Epithelial cell of esophagus (primary cell): ENCODE measurements at places on chromosomes 5 and 9.

DNA sequence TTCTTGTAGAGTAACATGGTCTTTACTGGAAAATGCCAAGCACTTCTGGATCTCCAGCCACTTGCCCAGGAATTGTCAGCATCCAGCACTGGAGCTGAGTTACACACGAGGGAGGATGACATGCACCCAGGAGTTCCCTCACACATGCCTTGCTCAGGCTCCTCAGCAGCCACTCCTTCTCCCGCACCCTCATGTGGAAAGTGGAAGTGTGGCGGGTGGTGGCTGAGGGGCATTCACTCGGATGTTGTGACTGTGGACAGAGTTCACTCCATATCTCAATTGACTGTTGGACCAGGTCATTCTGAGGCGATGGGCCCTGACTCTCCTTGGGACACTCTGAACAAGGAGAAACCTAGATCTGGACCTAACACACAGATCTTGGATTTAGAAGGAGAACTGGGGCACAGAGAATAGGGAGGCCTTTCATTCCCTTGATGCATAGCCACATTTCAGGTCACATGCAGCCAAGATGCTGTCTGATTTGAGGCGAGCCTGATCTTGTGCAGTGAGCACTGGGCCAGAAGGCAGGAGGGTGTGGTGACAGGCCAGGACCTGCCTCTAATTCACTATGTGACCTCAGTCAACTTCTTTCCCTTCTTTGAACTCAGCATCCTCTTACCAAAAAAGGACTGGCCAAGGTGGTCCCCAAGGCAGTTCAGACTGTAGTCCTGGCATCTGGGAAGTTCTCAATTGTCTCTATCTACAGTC, 62.1 kb downstream of the CYSTM1 start:
- DNase-seq: peak; percentile 89

GRCh38 chr5:1503241-1504068, 20.3 kb downstream of the LPCAT1 start:
- DNase-seq: no peak

- peak; percentile 95 for DNase-seq
These were observed 1209.3 kb upstream of the C9orf72 start for GRCh38 chr9:28782630-28783029.

- no peak for DNase-seq
These were observed 597.3 kb upstream of the TYRP1 start for GRCh38 chr9:12095931-12096330.

GRCh38 chr9:36748322-36748899, 175.7 kb downstream of the MELK start:
- peak; percentile 68 for DNase-seq

- DNase-seq: peak; percentile 24
These were observed 377.8 kb downstream of the CHSY3 start for GRCh38 chr5:130282049-130282448.

DNA sequence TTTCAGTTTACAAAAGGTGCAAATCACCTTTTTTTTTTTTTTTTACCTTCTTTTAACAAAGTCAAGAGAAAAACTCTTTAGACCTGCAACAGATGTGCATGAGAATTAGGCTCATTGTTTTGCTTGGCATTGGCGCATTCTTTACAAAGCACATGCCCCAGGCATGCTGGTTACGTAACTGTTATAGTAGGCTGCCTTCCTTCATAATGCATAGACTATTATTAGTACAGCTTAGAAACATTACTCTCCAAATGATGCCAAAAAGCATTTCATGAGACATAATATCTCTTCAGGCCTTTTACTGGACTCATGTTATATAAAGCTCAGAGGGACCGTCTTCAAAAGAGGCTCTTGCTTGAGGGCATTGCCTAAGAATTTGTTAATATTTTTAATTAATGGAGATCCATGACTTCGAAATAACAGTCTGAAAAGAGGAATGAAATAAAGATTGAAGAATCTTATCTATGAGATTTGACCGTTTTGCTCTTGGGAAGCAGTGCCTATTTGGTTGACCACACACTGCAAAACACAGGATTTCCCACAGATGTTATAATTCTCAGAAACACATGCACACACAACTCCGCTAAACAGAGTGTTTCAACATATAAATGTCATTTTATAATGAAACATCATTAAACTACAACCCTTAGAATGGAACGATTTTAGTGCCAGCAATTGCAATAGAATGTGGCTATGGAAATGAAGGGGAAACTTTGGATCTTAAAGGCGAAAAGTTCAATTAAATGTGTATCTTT, 478.7 kb downstream of the PRR16 start:
- peak; percentile 82 for DNase-seq

DNA sequence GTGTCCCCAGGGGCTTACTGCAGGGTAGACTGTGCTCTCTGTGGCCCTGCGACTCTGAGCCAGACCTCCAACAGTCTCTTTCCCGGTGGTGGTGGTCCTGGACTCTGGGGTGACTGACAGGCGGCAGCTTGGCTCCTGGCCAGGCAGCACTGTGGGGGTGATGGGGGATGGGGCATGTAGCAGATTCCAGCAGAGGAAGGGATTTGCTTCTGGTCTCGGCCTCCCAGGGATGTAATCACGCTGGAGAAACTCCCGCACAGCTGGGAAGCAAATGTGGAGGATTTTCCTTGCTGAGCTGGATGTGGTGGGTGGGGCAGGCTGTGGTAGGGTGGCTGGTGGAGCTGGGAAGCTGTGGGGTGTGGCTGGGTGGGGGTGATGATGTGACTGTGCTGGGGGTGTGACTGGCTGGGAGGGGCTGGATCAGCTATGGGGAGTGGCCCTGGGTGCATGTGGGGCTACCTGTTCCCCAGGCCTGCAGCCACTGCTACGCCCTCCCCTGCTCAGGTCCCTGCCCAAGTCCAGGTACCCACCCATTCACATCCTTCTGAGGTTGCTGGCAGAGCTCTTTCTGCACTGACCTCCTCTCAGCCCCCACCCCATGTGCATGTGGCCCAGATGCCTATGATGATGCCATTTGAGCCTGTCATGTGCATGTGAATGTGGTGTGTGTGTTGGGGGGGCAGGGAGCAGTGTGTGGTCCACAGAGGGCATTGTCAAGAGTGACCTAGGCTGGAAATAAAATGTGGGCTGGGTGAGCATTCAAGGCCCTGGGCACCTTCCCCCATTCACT, 3.8 kb downstream of the NDST1 start:
- DNase-seq: peak; percentile 92

GRCh38 chr9:33813712-33814641, 3.0 kb upstream of the UBE2R2 start:
- peak; percentile 83 for DNase-seq

DNA sequence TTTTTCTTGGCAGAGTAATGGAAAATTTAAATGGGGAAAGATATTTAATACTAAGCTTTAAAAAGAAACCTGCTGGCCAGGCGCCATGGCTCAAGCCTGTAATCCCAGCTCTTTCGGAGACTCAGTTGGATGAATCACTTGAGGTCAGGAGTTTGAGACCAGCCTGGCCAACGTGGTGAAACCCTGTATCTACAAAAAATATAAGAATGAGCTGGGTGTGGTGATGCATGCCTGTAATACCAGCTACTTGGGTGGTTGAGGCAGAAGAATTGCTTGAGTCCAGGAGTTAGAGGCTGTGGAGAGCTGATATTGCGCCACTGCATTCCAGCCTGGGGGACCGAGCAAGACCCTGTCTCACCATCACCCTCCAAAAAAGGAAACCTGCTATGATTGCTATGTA, 32.8 kb downstream of the TUT7 start:
- DNase-seq: peak; percentile 19

- no peak for DNase-seq
These were observed 24.4 kb downstream of the ZCCHC7 start for GRCh38 chr9:37144762-37145161.

- DNase-seq: peak; percentile 21
These were observed 190.7 kb upstream of the SLC27A6 start for GRCh38 chr5:128774605-128775004.

DNA sequence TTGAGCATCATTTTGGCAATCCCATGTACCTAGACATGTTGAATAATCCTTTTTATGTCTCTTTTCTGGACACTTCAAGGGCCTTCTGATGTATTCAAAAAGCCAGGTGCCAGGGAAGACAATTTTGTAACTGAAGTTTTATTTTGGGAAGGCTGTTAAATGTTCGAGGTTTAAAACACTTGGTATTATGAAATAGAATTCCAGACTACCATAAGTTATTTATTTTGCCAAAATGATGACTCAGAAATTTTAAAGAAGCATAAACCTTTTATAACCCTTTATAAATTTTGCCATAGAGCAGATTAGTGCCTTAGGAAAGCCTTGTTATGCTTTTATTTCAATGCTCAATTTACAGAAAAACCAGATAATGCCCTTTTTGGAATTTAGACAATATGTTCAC, 30.3 kb upstream of the UHRF2 start:
- no peak for DNase-seq
